ENCODE measurements at places on chromosomes 5 and 9.
A peak's percentile ranks its signal among the peaks of the same experiment; 100 is the strongest.

DNA sequence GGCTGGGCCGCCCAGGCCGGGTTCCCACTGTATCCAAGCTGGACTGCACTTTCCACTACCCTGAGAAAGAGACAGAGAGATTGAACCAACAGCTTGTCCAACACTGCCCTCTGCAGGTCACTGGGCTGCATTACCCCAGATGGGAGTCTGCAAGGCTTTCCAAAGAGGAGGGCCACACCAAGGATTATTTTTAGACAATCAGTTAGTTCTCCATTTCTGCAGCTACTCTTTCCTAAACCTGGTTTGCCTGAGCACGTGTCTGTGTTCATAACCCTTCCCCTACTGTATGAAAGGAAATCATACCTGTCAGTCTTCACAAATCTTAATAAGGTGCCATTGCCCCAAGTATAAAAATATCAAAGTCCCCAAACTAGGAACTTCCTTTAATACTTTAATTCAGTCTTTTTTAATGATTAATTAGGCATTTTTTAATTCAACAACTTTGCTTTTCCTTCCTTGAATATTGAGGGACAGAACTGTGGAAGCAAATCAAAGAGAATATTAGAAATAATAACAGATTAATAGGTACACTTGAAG is 13.4 kb upstream of the FGF1 start:
- DNase-seq = peak; percentile 90

DNA sequence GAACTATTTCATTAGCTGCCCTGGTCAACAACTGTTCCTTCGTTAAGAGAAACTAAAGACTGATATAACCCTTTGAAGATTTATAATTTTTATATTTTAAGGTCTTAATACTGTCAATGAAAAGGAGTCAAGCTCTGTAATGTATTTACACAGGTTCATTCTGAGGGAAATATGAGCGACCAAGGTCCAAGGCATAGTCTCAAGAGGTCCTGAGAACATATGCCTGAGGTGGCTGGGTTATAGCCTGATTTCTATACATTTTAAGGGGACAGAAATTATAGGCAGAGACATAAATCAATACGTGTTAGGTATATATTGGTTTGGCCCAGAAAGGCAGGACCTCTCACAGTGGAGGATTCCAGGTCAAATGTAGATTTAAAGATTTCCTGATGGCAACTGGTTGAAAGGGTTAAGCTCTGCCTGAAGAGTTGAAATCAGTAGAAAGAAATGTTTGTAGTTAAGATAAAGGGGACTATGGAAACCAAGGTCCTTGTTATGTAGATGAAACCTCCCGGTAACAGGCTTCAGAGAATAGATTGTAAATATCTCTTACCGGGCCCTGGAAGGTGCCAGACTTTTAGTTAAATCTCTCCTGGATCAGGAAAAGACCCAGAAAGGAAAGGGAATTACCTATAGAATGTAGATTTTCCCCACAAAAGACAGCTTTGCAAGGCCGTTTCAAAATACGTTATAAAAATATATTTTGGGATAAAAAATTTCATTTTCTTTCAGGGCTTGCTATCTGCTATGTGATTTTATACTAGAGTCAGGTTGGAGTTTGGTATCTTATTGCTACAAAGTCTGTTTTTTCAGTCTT is 107.3 kb upstream of the PRLR start:
- peak; percentile 20 for DNase-seq

GRCh38 chr9:94900222-94901018 is 173.9 kb downstream of the AOPEP start:
- no peak for DNase-seq

- DNase-seq = no peak
These were observed 67.5 kb downstream of the ZNF462 start for GRCh38 chr9:106930477-106930876.

GRCh38 chr5:149049371-149049781 is 13.5 kb downstream of the SH3TC2 start:
- DNase-seq = no peak

DNA sequence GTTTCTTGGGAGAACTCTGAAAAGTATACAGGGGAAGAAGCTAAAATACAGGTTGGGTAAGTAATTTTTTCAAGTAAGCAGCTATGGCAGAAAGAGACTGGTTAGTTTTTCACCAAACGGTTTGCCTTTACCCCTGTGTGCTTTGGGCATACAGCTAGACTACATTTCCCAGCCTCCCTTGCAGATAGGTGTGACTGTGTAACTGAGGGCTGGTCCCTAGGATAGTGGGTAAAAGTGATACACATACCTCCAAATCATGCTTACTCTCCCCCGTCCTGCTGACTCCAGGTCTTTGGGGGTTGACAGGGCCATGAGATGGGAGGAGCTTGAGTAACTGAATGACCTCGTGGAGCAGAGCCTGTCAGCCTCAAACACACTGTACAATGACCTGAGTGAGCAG is 208.6 kb upstream of the GDNF start:
- DNase-seq = no peak

DNA sequence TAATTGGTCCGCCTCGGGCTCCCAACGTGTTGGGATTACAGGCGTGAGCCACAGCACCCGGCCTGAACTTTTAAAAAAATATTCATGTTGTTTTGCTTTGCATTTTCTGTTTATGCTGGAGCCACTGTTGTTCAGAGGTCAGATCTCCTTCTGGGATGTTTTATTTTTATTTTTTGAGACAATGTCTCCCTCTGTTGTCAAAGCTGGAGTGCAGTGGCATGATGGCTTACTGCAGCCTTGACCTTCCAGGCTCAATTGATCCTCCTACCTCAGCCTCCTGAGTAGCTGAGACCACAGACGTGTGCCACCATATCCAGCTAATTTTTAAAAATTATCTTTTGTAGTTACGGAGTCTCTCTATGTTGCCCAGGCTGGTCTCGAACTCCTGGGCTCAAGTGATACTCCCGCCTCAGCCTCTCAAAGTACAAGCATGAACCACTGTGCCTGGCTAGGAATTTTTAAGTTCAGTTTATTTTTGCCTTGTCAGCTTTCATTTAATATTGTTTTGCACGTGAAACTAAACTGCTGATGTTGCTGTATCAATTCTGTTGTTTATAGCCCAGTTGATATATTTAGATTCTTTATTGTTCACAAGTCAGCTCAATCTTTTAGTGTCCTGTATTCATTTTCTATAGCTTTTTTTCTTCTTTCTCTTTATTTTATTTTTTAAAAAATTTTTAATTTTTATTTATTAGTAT is 13.7 kb downstream of the TMEFF1 start:
- no peak for DNase-seq

- DNase-seq = peak; percentile 63
These were observed 23.4 kb upstream of the ZBTB43 start for GRCh38 chr9:126781186-126782052.

GRCh38 chr9:89593727-89594427 is 10.9 kb upstream of the GADD45G start:
- no peak for DNase-seq

DNA sequence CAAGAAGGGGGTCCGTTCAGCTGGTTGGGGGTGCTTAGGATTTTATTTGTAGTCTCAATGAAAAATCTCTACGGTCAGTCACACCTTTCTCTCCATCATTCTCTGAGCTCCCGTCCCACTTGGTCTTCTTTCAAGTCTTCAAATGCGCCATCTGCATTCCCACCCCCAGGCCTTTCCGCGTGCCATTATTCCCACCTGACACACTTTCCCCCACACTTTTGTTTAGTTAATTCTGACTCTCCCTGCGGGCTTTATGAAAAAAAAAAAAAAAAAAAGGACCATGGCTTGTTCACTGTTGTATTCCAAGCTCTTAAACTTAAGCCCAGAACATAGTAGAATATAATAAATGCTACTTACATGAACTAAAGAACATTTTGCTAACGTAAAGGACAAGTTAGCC is 11.7 kb upstream of the OR5C1 start:
- DNase-seq = no peak

GRCh38 chr9:90095682-90096081 is 490.9 kb downstream of the GADD45G start:
- DNase-seq = no peak

DNA sequence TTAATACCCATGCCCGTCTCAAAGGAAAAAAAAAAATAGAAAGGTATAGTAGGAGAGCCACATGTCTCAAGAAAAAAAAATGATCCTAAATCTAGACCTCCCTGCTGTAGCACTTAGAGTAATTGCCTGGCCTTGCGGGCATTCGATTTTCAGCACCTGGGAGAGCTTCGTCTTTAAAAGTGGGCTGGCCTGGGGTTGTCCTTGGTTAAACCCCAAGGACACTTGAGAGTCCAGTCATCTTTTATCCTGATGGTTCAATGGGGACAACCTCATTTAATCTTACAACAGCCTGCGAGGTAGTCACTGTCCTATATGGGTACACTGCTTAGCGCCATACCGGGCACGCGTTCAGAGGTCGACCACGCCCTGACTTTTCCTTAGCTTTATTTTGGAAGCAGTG is 60.1 kb downstream of the MAT2B start:
- no peak for DNase-seq

- no peak for DNase-seq
These were observed 254.8 kb downstream of the NSG2 start for GRCh38 chr5:174300118-174300940.

GRCh38 chr5:127867022-127867783 is 164.0 kb downstream of the CCDC192 start:
- no peak for DNase-seq

DNA sequence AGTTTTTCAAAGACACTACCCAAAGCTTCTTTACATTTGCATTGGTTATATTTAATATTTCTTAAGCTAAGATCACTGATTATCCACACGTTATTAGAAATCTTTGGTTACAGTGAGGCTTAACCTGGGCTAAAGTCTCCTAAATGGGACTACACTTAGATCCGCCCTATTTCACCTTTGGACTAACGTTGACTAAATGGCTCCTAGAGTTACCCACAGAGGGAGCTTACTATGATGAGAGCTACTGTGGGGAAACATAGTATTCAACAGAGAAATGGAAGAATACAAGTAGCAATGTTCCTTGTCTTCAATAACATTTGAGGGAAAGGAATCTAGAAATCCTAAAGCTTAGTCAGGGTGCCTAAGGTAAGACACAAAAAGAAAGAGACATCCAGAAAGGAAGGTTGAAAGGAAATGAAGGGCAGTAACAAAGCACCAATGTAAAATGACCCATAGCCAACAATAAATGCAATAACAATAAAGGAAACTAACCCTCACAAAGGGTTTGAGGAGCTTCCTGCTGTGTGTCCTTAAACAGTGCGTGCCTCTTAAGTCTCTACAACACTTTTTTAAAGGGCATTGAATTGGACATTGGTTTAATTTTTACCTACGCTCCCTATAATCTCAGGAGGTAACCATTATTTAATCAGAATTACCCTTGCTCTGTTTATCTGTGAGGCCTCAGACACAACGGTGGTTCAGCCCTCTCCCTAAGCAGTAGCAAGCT is 217.1 kb downstream of the PJA2 start:
- no peak for DNase-seq

GRCh38 chr5:43636076-43636475 is 33.1 kb downstream of the NNT start:
- no peak for DNase-seq

Measured in iPS DF 6.9 (cell line).